ENCODE measurements at places on chromosomes 13 and 19. TPM values are rescaled to one million over a fixed set of nuclear protein-coding genes. Genes with fewer than 3 reads are reported as not detected.

Gene SDHAF1
- 9.6 TPM for total RNA-seq

Gene CGB8
- total RNA-seq: not detected

Gene C13orf42
- not detected for total RNA-seq

Gene SCN1B
- total RNA-seq: 4.1 TPM

Gene PPM1N
- 2.3 TPM for total RNA-seq

Gene OR4F17
- total RNA-seq: not detected

Gene SPACA4
- not detected for total RNA-seq

Gene KIR2DL3
- total RNA-seq: not detected

Gene STXBP2
- total RNA-seq: 6.2 TPM

Gene ZNF90
- total RNA-seq: 3.7 TPM

Gene PCDH17
- total RNA-seq: not detected

Gene ACP5
- total RNA-seq: 9.9 TPM

Gene IFNL1
- not detected for total RNA-seq

Measured in uterine smooth muscle cell (primary cell).